ENCODE measurements at places on chromosomes 2 and 18. TPM values are rescaled to one million over a fixed set of nuclear protein-coding genes. Genes with fewer than 3 reads are reported as not detected.
A peak's percentile ranks its signal among the peaks of the same experiment; 100 is the strongest.

DNA sequence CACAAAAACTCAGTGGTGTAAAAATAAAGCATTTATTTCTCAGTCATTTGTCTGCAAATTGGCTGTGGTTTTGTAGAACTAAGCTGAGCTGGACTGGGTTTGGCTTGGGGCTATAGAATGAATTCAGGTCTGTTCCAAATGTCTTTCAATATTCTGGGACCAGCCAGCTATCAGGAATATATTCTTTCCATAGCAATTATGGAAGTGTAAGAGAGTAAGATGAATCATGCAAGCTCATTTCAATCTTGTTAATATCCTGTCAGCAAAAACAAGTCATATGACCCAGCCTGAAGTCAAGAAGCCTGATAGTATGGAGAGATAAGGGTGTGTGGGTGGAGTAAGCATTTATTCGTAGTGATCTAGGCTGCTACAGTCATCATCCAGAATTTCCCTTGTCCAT, 481.0 kb upstream of the CDH2 start:
- H3K27ac ChIP-seq = no peak overlapping the region
- no peaks in the 10 kb centered on the region for H3K4me1 ChIP-seq
- no peaks in the 10 kb centered on the region for H3K27me3 ChIP-seq
- no peak overlapping the region for H3K4me3 ChIP-seq

DNA sequence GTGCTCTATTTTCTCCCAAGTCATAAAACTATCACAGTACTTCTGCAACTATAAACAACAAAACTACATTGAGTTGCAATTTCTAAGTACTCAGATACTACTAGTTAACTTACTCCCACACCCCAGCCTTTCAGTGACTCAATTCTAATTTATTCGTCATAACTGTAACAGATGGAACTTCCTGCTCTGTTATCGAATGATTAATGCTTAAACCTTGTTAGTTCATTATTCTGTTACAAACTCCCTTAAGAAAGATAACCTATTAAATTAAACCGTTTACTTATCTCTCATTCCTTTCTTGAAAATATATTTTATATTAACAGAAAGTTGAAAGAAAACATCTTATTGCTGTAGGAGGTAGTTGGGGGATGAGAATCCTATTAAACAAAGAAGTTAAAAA, 17.0 kb downstream of the TNFAIP6 start:
- peaks cover 5% of the 10 kb centered on the region for H3K4me1 ChIP-seq
- no peak for DNase-seq
- H3K27ac ChIP-seq = peak overlapping the region; percentile 46
- no peak overlapping the region for H3K4me3 ChIP-seq
- no peaks in the 10 kb centered on the region for H3K36me3 ChIP-seq

DNA sequence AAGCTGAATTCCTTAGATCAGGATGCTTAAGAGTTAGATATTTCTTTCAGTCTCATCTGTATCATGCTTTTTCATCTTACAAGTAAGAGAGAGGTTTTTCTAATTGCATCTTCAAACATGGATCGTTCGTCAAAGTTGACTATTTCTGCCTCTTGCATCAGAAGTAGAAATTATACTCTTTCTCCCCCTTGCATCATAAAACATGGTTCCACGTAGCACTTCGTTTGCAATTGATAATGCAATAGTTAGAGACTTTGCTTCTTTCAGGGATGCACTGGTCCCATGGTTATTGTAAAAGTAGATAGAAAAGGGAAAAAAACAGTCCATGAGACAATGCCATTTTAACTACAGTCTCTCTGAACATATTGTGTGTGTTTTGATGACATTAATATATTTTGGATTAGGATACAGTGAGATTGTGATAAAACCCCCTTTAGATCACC, 75.1 kb upstream of the PARD3B start:
- no peaks in the 10 kb centered on the region for H3K27me3 ChIP-seq
- H3K36me3 ChIP-seq = no peaks in the 10 kb centered on the region
- H3K4me3 ChIP-seq = no peak overlapping the region
- no peaks in the 10 kb centered on the region for H3K4me1 ChIP-seq
- no peak overlapping the region for H3K27ac ChIP-seq
- no peak for DNase-seq

- H3K27ac ChIP-seq = no peak overlapping the region
- no peaks in the 10 kb centered on the region for H3K4me1 ChIP-seq
- no peak overlapping the region for H3K4me3 ChIP-seq
- DNase-seq = no peak
- H3K27me3 ChIP-seq = no peaks in the 10 kb centered on the region
Measured at GRCh38 chr2:177348118-177348654, 44.4 kb upstream of the AGPS start.

DNA sequence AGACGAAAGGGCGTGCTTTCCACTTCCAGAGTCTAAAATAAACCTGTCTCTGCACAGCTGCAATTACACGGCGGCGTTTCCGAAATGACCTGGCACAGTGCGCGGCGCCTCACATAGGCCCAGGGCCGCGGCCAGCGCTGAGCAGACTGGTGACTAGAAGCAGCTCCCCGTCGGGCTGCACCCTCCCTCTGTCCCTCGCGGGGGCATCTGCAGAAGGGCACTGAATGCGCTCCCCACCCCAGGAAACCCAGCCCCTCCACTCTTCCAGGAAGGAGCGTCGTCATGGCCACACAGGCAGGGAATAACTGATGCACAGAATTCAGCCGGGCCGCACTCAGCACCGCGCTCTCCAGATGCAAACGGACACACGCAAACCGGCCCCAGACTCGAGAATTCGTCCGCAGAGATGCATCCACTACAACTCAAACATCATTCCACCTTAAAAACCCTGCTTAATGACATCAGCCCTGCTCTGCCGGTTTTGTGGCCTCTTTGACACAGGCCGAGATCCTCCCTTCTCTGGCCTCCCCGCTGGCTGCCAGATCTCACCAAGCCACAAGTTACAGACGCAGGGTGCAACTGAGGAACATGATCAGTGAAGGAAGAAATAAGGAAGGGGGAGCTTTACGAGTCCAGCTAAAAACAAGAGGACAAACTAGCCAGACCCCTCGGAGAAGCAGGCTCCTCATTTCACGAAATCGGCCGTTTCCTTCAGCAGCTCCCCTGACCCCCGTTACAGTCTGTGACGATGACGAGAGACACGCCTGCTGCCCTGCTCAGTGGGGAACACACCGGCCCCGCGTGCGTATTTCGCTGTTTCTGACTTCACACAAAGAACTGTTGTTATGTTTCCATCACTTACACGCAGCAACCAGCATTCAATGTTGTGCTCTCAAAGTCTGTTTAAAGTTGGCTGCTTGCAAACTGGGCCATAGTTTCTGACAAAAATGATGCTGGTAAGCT, 40.2 kb downstream of the MBP start:
- no peaks in the 10 kb centered on the region for H3K36me3 ChIP-seq
- peak overlapping the region; percentile 30 for H3K27ac ChIP-seq
- no peaks in the 10 kb centered on the region for H3K27me3 ChIP-seq
- no peak overlapping the region for H3K4me3 ChIP-seq

- DNase-seq = no peak
- H3K4me3 ChIP-seq = no peak overlapping the region
- H3K36me3 ChIP-seq = no peaks in the 10 kb centered on the region
- H3K27ac ChIP-seq = no peak overlapping the region
Measured at GRCh38 chr2:55896633-55897032, 26.9 kb downstream of the EFEMP1 start.

DNA sequence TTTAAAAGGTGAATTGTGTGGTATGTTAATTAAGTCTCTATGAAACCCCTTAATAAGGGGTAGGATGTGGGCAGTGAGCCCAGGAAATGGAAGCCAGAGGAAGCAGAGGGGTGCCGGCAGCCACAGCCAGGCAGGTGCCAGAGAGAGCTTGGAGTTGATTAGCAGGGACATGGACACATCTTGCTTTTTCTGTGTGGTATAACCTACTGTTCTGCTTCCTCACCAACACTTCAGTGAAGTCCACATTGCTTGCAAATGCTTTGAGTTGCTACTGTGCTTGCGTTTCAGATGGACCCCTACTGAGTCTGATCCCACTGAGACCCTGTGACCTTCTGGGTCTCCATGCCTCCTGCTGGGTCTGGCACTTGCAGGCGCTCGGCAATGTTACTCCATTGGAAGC, 30.3 kb upstream of the ARHGEF4 start:
- H3K36me3 ChIP-seq = no peaks in the 10 kb centered on the region
- H3K27me3 ChIP-seq = no peaks in the 10 kb centered on the region
- DNase-seq = no peak
- H3K4me1 ChIP-seq = no peaks in the 10 kb centered on the region

GRCh38 chr2:129481306-129482219, 497.9 kb upstream of the RAB6C start:
- no peaks in the 10 kb centered on the region for H3K36me3 ChIP-seq
- no peaks in the 10 kb centered on the region for H3K27me3 ChIP-seq
- no peaks in the 10 kb centered on the region for H3K4me1 ChIP-seq
- no peak for DNase-seq
- H3K27ac ChIP-seq = no peak overlapping the region

- no peaks in the 10 kb centered on the region for H3K4me1 ChIP-seq
- no peaks in the 10 kb centered on the region for H3K27me3 ChIP-seq
- H3K36me3 ChIP-seq = no peaks in the 10 kb centered on the region
- no peak for DNase-seq
- H3K27ac ChIP-seq = no peak overlapping the region
Measured at GRCh38 chr2:29189052-29189451, 73.8 kb downstream of the CLIP4 start.

DNA sequence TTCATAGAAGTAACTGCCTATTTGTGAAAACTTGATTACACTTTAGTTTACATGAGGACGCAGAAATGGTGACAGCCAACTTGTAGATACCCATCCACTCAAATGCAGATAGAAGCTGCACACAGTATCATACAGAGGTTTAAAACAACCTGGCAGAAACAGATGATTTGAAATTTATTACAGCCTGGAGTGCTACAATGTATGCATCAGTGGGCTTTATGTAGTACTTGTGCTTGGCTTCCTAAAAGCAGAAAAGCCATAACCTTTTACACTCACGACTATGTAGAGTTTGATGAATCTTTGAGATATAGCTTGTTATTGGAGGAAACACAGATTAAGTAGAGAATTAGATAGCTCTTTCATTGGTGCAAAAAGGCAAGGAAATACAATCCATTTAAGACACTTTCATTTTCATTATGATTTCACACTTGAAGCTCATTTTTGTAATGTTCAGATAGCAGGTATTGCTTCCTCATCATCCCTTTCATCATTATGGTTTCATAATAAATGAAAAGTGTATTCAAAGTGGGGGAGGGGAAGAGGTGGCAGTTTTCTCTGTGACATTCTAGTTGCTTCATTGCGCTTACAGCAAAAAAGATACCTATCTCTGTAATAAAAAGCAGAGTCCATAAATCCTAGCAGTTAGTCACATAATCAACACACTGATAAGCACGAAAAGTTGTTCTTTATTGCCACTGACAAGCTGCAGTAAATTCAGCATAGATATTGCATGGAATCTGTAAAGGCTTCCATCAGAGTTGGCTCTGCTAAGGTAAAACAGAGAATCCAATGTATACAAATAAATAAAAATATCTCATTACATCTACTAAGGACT, 789.8 kb upstream of the FSHR start:
- no peaks in the 10 kb centered on the region for H3K27me3 ChIP-seq
- no peaks in the 10 kb centered on the region for H3K4me1 ChIP-seq
- H3K36me3 ChIP-seq = no peaks in the 10 kb centered on the region
- no peak overlapping the region for H3K4me3 ChIP-seq

DNA sequence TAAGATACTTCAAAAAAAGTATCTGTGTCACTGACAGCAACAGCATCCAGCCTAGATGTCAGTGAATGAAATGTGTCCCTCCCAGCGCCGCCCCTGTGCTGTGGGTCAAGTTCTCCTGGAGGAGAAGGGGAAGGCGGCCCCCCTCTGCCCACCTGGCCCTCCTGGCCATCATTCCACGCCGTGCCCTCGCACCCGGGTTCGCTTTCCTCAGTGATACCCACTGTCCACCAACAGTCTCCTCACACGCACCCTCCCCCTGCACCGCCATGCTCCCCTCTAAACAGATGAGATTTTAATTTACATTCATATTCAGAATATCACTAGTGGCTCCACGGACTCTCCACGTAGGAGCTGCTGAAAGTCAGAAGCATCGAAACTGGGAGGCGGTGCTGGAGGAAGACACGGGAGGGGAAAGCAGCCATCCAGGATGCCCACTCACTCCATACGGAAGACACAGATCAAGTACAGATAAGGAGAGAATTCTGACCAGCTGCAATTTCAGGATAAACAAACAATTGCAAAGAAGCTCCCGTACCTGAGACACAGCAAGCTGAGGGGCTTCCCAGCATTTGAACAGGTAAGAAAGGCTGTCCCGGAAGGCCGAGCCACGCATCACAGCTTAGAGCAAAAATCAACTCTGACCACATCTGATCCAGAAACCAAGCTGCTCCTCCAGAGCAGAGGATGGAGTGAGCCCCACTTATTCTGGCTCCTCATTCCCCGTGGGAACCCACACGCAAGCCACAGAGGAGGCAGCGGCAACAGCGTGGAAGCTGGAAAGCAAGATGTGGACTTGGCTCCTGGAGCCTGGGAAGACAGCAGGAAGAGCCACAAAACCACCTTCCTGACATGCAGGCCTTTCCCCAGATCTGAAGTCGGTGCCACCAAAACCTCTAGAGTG, 49.7 kb downstream of the PXDN start:
- no peak for DNase-seq
- H3K4me1 ChIP-seq = peaks cover 9% of the 10 kb centered on the region
- no peaks in the 10 kb centered on the region for H3K36me3 ChIP-seq
- H3K27me3 ChIP-seq = no peaks in the 10 kb centered on the region

GRCh38 chr2:226329180-226329579, 470.4 kb downstream of the IRS1 start:
- no peak overlapping the region for H3K27ac ChIP-seq
- H3K4me3 ChIP-seq = no peak overlapping the region
- no peaks in the 10 kb centered on the region for H3K36me3 ChIP-seq
- no peaks in the 10 kb centered on the region for H3K4me1 ChIP-seq

- peaks cover 16% of the 10 kb centered on the region for H3K4me1 ChIP-seq
- peak overlapping the region; percentile 83 for H3K4me3 ChIP-seq
- no peak for DNase-seq
- H3K27ac ChIP-seq = peak overlapping the region; percentile 78
- peaks cover 7% of the 10 kb centered on the region for H3K27me3 ChIP-seq
Measured at GRCh38 chr2:240024766-240025165, 376 bp downstream of the NDUFA10 start.

- H3K27ac ChIP-seq = no peak overlapping the region
- H3K4me3 ChIP-seq = no peak overlapping the region
- H3K36me3 ChIP-seq = no peaks in the 10 kb centered on the region
- DNase-seq = no peak
- H3K4me1 ChIP-seq = no peaks in the 10 kb centered on the region
Measured at GRCh38 chr2:15042801-15043217, 410.3 kb downstream of the LRATD1 start.

- no peak overlapping the region for H3K4me3 ChIP-seq
- no peaks in the 10 kb centered on the region for H3K27me3 ChIP-seq
- no peak overlapping the region for H3K27ac ChIP-seq
- H3K36me3 ChIP-seq = no peaks in the 10 kb centered on the region
Measured at GRCh38 chr2:203021991-203022390, 7.3 kb downstream of the NBEAL1 start.

GRCh38 chr2:237217995-237218616, 132.4 kb downstream of the COPS8 start:
- H3K36me3 ChIP-seq = no peaks in the 10 kb centered on the region
- no peak overlapping the region for H3K4me3 ChIP-seq
- H3K4me1 ChIP-seq = peaks cover 21% of the 10 kb centered on the region
- H3K27ac ChIP-seq = peak overlapping the region; percentile 81
- H3K27me3 ChIP-seq = no peaks in the 10 kb centered on the region
- no peak for DNase-seq

POTEJ gene
- not detected for total RNA-seq

NT5C1B gene
- total RNA-seq = not detected

CPS1 gene
- 5.1 TPM for total RNA-seq

IL1RL1 gene
- total RNA-seq = 0.15 TPM

LCT gene
- not detected for total RNA-seq

PAX8 gene
- total RNA-seq = 0.15 TPM

EML6 gene
- 6.3 TPM for total RNA-seq

C1QL2 gene
- total RNA-seq = not detected

Data from Panc1 (cell line).